ENCODE measurements at places on chromosomes 12 and 14.

DNA sequence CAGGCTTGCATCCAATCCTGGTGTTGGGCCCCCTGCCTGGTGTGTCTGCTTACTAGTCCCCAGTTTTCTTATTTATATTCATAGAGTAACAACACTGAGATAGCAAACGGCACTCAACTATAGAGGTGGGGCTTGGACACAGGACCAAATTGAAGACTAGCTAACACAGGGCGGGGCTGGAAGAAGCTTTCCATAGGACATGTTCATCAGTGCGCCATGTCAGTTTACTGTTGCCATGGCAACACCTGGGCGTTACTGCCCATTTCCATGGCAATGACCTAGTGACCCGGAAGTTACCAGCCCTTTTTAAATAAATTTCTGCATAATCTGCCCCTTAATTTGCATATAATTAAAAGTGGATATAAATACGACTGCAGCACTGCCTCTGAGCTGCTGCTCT is 275.5 kb upstream of the TMEM132C start:
- DNase-seq: no peak

DNA sequence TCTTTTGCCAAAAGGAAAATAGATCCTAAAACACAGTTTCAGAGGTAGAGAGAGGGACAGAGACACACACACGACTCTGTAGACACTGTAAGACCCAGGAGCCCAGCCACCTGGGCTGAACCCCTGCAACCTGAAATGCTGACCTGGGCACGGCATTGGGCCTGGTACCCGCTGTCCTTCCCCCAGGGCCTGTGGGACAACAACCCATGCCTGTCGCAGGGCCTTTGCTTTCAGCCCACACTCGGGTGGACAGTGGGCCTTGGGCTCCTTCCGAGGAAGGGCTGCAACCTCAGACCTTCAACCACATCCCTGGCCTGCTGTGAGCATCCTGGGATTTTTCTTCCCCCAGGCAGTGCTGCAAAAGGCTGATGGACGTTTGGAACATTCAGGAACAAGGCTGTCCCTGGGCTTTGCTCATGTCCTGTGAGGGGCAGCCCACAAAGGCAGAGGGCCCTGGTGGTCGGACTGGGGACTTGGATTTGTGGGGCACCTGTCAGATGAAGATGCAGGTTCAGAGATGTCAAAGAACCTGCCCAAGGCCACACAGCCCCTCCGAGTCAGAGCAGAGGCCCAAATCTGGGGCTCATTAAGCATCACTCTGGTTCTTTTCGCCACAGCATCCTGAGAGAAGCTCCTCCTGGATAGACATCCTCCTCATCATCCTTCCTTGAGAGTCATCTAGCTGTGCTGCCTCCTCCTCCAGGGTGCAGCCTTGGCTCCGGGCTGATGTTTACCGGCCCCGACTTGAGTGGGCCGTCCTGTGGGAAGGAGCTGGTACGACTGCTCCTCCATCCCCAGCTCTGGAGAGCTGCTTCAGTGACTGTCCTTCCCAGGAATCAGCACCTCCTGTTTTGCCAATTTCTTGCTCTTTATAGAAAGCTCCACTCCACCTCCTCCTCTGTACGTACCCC is 32.7 kb downstream of the CCDC92 start:
- DNase-seq: no peak

DNA sequence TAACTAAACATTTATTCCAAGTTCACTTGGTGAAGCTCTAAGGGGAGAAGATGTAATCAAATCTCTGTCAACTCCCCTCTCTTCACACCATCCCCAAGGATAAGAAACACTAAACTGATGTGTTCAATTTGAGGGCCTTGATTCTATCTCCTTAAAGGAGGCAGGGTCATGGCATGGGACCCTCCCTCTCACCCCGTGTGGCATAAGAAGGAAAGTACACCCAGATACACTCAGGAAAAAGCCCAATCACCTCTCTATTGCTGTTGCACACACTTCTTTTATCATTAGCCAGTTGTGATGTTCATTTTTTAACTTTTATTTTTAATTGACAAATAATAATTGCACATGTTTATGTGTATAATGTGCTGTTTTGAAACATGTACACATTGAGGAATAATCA is 35.1 kb downstream of the WASHC3 start:
- no peak for DNase-seq

GRCh38 chr14:89544636-89545301 is 127.7 kb upstream of the FOXN3 start:
- no peak for DNase-seq

GRCh38 chr12:25366122-25366521 is 115.4 kb upstream of the KRAS start:
- DNase-seq: no peak

GRCh38 chr12:110636516-110636915 is 22.6 kb downstream of the TCTN1 start:
- DNase-seq: no peak

- no peak for DNase-seq
Measured at GRCh38 chr12:78641837-78642423, 222.6 kb upstream of the SYT1 start.

All from tibial nerve (tissue), 4 donors.